ENCODE measurements at places on chromosomes 2 and 18.
A peak's percentile ranks its signal among the peaks of the same experiment; 100 is the strongest.

- no peak for DNase-seq
Observed at GRCh38 chr18:2909431-2910140, 62.8 kb downstream of the EMILIN2 start.

GRCh38 chr2:7840651-7841380, 841.0 kb upstream of the ID2 start:
- DNase-seq = no peak

- no peak for DNase-seq
Observed at GRCh38 chr2:81194581-81194980, 890.0 kb upstream of the LRRTM1 start.

GRCh38 chr2:232793271-232793670, 16.9 kb upstream of the KCNJ13 start:
- DNase-seq = no peak

DNA sequence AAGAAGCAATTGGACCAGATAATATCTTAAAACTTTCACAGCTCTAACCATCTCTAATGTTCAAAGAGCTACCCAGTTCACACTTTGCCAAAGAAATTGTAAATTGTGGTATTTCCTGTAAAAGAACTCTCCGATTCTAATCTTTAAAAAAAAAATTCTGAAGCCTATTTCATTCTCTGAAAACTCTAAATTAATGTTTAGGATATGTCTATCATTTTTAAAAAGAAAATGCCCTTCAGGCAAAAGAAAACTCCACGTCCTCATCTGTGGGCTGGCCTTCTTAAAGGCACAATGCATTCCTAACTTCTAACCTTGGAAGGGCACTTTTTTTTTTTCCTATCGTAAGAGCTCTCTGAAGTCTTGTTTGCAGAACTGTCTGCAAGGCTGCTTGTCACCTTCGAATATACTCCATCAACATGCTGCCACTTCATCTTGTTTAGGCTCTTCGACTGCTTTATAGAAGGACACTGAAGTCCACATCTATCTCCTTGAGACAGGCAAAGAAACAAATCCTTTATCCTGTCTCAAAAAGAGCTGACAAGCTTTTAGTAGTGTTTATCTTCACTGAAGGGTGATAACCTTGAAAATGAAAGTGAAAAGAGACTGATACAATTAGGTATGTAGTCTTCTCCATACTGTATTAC, 124.3 kb upstream of the SLC39A10 start:
- no peak for DNase-seq

GRCh38 chr18:35387152-35387571, 10.0 kb upstream of the ZNF396 start:
- no peak for DNase-seq

DNA sequence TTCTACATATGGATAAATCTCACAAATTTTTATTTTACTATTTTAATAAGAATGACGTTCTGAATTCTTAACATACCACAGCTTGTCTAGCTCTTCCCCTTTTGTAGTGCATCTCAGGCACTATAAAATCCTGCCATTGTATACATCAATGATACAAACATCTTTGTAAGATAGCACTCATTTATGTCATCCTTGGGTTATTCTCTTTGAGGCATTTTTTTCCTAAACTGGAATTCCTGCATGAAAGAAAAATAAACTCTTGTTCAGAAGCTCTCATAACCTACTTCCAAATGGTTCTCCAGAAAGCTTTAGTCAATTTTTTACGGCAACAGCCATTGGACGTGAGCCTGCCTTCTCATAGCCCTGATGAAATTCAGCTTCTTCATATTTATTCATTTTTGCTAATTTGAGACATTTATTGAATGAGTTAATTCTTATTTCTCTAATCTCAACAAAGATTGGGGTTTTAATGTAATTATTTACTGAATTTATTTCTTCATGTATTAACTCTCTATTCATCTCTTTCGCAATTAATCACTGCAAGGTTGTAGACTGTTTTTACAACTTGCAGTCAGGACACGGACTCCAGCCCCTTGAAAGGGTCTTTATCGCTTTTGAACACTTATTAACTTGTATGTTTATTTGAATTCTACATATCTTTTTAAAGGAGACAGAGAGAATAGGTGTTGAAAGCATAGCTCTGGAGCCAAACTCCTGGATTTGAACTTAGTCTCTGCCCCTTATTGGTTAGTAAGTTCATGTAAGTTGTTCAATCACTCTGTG, 57.6 kb upstream of the PARD3B start:
- DNase-seq = no peak

- peak; percentile 68 for DNase-seq
Observed at GRCh38 chr18:47323158-47323557, 71.7 kb upstream of the SKOR2 start.

- DNase-seq = no peak
Observed at GRCh38 chr18:61929881-61930640, 37.3 kb upstream of the RNF152 start.

DNA sequence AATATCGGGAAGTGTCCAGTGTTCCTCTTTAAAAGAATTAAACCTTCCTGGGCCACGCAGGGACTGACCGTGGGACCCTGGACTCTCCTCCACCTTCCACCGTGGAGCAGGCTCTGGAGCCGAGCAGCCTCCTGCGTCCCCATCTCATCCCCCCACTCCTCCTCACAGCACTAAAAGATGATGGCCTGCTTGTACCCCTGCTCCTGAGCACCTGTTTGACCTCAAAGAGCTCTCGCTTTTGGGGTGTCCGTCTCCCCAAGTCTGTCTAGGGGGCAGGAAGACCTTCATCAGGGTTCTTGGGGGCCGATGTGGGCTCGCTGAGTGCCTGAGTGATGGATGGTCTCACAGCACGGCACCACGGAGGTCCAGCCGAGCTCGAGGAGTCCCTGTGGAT, 1.2 kb upstream of the SDC1 start:
- no peak for DNase-seq

DNA sequence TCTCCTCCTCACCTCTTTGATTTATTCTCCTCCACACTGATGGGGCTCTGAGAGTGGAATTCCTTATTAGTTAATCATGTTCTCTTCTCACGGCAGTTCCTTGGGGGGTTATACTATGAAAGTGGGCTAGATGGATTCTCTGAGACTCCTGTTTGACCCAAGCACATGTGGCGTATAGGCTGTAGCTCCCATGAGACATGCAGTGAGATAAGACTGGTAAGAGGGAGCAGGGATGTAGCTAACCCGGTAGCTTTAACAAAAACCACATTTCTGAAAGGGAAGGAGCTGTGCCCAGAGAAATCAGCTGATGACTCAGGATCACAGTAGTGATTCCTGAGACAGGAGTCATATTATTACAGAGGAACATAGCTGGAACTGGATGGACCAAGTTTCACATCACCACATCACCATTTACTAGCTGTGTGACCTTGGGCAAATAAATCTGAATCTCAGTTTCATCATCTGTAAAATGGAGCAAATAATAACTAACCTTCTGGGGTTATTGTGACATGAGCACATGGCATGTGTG, 82.9 kb downstream of the CRIM1 start:
- peak; percentile 82 for DNase-seq

DNA sequence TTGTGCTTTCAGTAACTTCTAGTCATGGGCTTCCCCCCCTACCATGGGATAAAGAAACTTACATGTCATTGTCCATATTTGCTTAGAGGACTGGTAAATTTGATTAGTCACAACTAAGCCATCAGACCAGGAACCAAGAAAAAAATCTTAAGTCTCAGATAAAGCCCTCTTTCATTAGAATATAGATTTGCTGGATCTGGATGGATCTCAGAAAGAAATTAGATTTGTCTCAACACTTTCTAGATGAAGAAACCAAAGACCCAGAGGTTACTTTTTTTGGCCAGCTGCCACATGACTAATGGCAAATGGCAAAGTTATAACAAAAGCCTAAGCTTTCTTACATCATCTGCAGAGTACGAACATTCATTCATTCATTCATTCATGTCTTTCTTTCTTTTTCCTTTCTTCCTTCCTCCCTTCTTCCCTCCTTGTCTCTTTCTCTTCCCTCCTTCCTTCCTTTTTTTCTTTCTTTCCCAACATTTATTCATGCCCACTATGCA, 60.2 kb downstream of the CDCA7 start:
- DNase-seq = peak; percentile 49
